ENCODE measurements at places on chromosomes 1 and 21.

GRCh38 chr1:228023294-228023639 is 16.5 kb downstream of the WNT3A start:
- DNase-seq: no peak

DNA sequence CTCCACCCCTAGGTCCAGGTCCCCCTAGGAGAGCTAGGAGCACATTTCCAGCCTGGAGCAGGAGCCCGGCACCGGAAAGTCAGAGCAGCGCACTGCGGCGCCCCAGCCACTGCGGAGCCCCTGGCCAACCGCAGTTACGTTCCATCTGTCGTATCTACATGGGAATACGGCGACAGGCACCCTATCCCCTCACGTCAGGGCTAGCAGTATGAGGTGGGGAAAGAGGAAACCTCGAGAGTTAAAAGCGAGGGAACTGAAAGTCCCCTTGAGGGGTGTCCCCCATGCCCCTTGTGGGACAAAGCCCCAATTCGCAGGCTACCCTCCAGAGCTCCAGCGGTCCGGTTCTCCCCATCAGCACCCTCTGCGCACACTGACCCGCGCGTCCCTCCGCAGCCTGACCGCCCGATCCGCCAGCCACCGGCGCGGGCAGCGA is 995 bp downstream of the COLGALT2 start:
- no peak for DNase-seq

DNA sequence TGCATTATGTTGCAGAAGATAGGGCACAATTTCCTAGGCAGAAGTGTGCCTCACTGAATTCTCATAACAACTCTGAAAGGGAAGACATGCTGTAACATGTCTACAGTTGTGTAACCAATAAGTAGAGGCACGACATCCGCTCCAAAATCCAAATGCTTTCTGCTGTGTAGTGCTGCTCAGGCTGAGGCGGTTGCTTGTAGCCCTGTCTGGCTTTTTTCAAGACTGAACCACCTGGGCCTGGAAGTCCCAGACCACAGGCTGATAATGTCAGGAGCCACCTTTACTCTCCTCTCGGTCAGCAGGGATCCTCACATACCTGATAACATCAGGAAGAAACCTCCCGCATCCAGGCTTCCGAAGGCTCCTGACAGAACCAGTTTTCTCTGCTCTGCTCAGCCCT is 10.9 kb downstream of the AKNAD1 start:
- DNase-seq: no peak

- no peak for DNase-seq
These were observed 1147.3 kb downstream of the NCAM2 start for GRCh38 chr21:22145545-22145944.

DNA sequence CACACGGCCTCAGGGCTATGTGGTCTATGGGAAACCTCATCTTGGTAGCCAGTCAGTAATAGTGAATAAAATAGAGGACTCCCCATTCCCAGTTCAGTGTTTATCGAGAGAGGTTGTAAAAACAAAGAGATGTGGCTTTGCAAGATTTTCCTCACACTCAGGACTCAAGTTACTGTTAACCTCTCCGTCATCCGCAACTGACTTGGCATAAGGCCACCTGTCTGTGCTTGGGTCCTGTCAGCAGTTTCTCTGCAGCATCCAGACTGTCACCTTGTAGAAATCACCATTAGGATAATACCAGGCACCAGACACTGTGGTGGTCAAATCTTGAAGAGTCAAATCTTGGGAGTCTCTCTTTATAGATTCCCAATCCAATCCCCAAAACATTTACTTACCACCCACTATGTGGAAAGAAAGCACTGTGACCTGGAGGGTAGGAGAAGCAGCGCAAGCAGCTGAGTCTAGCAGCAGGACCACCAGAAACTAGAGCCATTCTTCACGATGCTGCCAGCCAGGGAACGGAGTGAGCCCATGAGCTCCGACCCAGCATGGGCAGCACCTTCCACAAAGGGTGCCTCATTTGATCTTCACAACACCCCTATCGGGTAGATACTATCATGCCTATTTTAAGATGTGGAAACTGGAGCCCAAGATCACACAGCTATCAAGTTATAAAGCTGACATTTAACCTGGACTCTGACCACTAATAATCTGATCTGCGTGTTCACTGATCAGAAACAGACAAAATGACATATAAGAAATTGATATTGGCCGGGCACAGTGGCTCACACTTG is 5.6 kb upstream of the GPR25 start:
- DNase-seq: no peak

GRCh38 chr21:37206496-37206895 is 60.6 kb downstream of the VPS26C start:
- no peak for DNase-seq

DNA sequence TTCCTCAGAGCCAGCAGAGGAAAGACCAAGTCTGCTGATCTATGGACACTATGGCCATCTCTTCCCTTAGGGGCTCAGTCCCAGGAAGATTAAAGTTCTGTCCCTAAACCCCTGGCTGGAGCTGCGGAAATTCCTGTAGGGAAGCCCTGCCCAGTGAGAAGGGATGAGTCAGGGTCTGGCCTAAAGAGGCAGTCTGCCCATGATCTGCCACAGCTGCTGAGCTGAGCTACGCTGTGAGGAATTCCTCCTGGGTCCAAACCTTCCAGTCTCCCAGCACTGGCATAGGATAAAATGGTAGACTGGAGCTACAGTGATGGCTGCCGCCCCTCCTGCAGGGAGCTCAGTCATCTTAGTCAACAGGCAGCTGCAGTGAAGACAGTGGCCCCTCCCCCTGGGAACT is 213.7 kb downstream of the BRINP2 start:
- no peak for DNase-seq

DNA sequence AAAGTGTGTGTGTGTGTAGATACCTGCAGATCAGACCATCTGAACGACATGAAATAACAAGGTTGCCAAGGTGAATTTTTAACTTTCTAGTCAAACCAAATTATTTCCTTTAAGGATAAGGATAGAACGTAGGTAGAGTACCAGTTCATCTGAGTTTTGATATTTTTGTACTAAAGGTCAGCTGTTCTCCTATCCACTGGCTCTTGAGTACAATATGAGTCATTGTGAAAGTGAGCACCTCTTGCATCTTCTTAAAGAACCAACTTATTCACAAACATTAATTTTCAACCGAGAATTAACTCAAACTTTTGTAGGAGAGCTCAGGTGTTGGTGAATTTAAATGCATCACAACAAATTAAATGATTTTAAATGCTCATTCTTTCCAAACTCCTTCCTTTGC is 71.5 kb downstream of the IFI44 start:
- no peak for DNase-seq

GRCh38 chr1:6984986-6985385 is 199.7 kb downstream of the CAMTA1 start:
- DNase-seq: no peak

- no peak for DNase-seq
These were observed 24.2 kb upstream of the GUCA2B start for GRCh38 chr1:42128964-42129363.

GRCh38 chr21:13937236-13937635 is 273.5 kb downstream of the LIPI start:
- DNase-seq: no peak

- DNase-seq: no peak
These were observed 43.2 kb downstream of the CNN3 start for GRCh38 chr1:94883691-94884090.

GRCh38 chr1:76841460-76841859 is 25.8 kb upstream of the ST6GALNAC5 start:
- DNase-seq: no peak

- DNase-seq: no peak
These were observed 24.2 kb downstream of the TRMT1L start for GRCh38 chr1:185132534-185132933.

DNA sequence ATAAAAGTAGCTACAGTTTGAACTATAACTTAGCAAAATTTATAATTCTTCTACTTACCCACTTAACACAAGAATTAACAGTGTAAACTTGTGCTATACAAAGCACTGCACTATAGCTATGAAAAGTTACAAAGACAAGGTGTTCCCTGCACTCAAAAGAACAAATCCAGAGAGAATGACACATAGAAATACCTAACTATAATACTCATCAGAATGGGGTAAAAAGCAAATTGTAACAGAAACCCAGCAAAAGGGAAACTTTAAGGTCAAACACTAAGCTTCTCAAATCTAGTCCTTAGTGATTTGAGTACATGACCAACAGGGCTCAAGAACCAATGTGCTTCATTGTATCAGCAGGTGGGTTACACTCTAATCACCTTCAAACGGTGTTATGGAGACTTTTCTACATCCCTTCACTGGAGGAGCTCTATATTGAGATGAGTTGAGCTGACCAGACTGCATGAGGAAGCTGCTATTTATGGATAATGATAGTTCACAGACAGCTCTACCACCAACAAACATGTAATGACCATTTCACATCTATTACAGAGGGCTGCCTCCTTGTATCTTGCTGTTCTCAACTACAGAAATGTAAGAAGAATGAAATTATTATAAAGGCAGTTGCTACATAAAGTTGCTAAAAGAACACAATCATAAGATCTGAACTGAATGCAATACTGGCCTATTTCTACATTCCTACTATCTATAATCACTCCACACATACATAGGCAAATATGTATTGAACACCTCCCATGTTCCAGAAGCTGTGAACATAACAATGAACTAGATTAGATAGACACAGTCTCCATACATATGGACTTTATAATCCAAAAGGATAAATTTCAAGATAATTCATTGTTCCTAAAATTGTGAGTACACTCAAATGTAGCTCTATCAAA is 47.6 kb downstream of the PIK3R3 start:
- no peak for DNase-seq

- DNase-seq: peak; percentile 17
These were observed 10.0 kb downstream of the YBEY start for GRCh38 chr21:46295996-46296752.

DNA sequence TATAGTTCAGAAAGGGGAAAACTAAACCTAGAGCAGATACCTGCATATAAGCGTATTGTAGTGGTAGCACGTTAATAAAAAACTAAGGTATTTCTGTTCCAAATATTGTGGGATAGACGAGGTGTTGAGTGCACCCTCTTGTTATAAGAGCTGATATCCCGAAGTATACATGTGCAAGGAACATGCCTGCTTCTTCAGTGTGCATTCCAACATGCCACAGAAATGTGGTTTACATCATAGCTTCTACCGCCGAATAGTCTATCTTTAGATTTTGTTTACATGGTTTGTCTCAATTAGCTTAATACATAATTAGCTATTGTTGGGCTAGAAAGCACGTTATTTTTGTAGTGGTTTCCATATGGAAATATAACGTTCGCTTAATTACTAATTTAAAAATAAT is 2.2 kb downstream of the CHRM3 start:
- DNase-seq: no peak

DNA sequence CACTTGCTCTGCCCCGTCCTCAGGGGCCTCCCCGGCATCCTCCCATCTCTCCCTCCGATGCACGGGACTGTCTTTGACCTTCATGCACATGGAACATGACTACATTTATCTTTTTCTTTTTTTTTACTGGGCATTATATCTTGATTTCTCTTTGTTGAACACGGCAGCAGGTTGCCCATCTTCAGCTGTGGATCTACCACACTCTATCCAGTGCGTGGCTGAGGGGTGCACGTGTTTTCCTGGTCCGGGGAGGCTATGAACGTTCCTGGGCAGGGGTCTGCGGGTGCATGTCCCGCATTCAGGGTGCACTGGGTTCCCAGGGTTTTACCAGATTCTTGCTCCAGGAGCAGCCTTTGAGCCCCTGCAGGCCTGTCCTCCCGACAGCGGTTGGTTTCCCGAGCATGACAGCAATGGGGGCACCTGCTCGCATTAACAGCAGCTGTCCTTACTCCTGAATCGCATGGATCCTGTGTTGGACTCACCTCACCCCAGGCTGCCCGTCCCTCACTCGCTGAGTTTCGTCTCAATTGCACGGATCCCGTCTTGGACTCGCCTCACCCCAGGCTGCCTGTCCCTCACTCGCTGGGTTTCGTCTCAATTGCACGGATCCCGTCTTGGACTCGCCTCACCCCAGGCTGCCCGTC is 7.4 kb downstream of the POFUT2 start:
- DNase-seq: no peak

- no peak for DNase-seq
These were observed 24.4 kb upstream of the TENT5C start for GRCh38 chr1:117581391-117581943.

GRCh38 chr1:59340411-59341307 is 43.8 kb downstream of the FGGY start:
- DNase-seq: no peak

DNA sequence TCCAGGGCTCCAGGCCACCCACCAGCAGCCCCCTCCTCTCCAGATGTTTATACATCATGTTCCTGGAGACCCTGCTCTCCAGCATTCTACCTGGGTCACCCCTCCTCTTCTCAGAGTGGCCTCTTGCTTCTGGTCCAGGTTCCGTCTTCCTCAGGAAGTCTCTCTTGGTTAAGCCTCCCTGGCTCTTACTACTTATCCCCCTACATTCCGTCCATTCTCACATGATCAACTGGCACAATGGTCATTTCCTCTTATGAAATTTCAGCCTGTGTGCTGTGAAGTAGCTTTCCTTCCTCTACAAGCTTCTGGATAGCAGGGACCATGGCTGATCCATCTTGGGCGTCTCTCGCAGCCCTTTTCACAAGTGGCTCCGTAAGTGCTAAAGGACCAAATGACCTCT is 33.9 kb upstream of the ATP2B4 start:
- no peak for DNase-seq

GRCh38 chr1:197955486-197956394 is 38.6 kb downstream of the LHX9 start:
- DNase-seq: no peak

GRCh38 chr1:25056536-25056935 is 126.5 kb upstream of the RUNX3 start:
- DNase-seq: no peak

GRCh38 chr1:113783254-113784103 is 24.2 kb upstream of the PHTF1 start:
- no peak for DNase-seq

DNA sequence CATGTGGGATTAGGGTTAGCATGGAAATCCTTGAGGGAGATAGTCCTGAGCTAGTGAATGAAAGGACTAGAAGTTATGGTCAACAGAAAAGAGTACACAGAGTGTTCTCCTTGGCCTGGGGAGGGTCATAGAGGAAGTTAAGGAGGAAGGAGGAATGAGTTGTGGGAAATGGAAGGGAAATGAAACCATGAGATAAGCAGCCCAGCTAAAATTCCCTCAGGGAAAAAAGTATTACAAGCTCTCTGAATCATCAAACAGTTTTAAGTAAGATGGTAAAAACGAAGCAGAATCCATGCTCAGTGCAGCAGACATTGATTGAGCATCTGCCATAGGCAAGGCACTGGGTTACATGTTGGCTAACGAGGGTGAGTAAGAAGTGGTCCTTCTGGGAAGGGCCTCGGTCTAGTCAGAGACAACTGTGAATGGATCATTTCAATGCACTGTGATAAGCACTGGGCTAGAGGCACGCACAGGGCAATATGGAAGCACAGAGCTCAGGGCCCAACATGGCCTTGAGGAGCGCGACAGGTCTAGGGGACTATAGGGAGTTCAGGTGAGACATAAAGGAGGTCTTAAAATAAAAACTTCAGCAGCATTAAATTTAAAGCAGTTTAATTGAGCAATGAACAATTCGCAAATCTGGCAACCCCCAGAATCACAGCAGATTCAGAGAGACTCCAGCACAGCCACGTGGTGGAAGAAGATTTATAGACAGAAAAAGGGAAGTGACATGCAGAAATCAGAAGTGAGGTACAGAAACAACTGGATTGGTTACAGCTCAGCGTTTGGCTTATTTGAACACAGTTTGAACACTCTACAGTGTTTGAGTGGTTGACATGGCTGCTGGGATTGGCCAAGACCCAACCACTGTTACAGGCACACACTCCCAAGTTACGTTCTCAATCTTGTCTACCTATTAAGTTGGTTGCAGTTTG is 219.5 kb downstream of the HLX start:
- no peak for DNase-seq

Data from activated naive CD4-positive, alpha-beta T cell (primary cell).